ENCODE measurements at places on chromosomes 12 and 14.

DNA sequence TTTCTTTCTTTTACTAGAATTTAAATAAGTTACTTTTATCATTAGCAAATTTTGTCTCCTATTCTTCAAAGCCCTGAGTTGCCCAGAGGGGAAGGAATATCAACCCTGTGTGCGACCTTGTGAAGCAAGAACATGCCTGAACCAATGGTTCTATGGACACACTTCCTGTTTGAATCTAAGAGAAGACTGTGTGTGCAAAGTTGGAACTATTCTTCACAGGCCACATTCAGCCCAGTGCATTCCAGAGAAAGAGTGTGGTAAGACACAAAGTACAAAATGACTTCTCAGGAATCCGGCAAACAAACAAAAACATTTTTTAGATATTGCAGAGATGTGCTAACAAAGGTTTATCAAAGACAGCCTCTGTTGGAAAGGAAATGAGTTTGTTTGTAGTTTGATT lies 90.8 kb upstream of the PTPRQ start:
- no peak for DNase-seq

DNA sequence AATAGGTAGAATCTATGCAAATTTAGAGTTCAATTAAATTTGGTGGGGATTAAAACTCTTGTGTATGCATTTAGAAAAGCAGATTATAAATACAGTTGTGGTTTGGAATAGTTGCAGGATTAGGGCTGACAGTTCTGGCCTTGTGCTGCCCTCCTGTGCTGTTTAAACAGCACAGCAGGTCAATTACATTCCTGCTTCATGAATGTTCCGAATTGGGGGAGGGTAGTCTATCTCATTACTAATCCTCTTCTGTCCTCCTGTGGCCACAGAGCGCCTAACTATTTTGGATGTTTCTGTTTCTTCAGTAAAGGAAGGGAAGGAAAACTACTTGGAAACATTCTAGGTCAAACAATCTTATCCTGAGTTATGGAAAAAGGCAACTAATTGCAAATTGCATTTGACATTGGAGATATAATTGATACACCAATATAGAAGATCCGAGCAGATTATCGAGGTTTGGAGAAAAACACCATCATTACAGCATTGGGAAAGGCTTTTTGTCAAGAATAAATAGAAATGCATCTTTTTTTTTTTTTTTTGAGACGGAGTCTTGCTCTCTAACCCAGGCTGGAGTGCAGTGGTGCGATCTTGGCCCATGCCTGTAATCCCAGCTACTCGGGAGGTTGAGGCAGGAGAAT lies 8.7 kb upstream of the GPR19 start:
- no peak for DNase-seq

GRCh38 chr12:67543021-67543770 lies 105.3 kb upstream of the DYRK2 start:
- no peak for DNase-seq

DNA sequence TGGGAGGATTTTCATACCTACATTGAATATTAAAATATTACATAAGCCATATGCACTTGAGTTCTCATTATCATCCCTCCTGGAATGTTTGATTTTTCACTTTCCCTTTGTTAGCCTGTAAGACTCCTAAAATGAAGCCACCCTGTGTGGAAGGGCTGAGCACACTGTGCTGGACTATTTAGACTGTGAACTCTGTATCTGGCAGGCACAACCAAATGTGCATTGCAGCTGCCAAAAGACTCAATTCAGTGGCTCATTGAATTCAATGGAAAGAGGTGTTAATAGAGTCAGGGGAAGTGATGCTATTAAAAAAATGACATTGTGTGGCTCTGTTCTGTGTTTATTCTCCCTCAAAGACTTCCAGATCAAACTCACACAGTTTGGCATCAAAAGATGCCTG lies 111.1 kb downstream of the SMOC1 start:
- DNase-seq: no peak

DNA sequence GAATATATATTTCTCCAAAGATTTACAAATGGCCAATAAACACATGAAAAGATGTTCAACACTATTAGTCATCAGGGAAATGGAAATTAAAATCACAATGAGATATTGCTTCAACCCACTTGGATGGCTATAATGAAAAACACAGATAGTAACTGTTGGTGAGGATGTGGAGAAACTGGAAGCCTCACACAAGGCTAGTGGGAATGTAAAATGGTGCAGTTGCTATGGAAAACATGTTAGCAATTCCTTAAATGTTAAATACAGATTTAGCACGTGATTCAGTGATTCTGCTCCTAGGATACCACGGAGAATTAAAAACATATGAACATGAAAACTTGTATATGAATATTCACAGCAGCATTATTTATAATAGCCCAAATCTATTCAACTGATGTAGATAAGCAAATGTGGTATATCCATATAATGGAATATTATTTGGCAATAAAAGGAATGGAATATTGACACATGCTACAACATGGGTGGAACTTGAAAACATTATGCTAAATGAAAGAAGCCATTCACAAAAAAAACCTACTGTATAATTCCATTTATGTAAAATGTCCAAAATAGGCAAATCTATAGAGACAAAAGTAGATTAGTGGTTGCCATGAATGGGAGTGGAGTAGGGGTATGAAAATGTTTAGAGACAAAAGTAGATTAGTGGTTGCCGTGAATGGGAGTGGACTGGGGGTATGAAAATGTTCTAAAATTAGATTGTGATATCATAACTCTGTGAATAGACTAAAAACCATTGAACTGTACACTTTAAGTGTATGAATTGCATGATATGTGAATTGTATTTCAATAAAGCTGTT lies 227.1 kb upstream of the DDHD1 start:
- no peak for DNase-seq

GRCh38 chr12:105409801-105410471 lies 79.4 kb downstream of the C12orf75 start:
- DNase-seq: no peak

DNA sequence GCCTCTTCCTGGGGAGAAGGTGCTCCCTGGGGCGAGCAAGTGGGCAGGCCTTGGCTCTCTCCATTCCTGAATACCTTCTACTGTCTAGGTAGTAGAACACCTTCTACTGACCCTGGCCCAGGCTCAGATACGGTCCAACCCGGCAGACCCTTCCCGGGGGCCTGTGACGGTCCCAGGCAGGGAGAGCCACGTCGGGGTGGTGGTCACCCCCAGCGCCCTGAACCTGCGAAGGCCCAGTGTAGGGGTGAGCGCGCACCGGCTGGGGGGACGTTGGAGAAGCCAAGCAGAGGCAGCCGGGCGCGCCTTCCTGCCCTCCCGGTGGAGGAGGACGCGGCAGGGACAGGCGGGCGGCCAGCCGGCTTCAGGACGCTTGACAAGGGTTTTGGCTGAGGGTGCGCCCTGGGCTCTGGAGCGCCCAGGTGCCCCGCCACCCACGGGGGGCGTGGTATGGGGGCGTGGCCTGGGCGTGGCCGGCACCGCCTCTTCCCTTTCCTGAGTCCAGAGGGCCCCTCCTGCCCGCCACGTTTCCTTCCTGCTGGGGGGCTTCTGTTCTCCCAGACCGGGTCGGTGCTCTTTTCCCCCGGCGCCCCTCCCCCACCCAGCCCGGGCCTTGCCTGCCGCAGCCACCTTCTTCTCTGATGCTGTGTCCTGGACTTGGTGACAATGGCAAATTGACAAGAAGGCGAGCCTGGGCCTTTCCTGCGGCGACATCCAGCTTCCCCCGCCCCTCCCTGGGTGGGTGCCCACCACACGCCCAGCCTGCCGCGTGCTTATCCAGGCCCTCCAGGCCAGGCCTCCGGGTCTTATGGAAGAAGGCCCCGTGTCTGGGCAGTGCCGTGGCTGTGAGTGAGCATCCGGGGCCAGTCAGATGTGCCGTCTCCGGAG lies 24.5 kb upstream of the PPP1R13B start:
- DNase-seq: peak; percentile 69

- DNase-seq: no peak
Observed at GRCh38 chr12:90226211-90226610, 517.6 kb upstream of the ATP2B1 start.

DNA sequence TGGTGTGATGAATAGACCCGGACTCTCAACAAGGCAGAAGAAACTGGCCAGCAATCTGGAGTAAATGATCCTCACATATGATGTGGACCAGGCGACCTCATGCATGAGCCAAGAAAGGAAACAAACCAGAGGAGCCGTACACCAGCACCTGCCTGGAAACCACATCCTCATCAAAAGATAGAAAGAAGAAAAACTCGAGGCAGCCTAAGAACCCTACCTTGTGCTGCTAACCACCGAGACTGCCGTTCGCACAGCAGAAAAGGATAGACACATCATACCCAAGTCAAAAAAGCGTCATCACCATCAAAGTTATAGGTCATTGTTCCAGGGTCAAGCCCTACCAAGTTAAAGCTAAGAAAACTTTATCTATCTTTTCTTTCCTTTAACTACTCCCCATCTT lies 66.7 kb downstream of the RESF1 start:
- DNase-seq: no peak

GRCh38 chr12:128657378-128657777 lies 166.4 kb downstream of the SLC15A4 start:
- no peak for DNase-seq

DNA sequence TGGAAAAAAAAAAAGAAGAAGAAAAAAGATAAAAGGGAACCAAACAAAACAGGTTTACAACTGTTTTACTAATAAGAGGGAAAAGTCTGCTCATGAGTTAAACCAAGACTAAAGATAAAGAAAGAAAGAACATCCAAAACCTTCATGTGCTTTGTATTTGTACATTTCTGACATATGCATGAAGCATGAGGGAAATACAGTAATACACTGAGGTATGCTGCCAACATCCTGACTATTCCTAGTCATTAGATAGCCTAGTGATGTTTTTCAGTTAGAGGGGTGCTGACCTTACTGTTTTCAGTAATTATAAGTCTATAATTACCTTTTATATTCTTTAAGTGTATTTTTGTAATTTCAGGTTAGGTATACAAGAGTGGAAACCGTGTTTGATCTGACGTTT lies 793.3 kb downstream of the DIO2 start:
- no peak for DNase-seq

GRCh38 chr12:26699237-26699636 lies 133.8 kb downstream of the ITPR2 start:
- no peak for DNase-seq

DNA sequence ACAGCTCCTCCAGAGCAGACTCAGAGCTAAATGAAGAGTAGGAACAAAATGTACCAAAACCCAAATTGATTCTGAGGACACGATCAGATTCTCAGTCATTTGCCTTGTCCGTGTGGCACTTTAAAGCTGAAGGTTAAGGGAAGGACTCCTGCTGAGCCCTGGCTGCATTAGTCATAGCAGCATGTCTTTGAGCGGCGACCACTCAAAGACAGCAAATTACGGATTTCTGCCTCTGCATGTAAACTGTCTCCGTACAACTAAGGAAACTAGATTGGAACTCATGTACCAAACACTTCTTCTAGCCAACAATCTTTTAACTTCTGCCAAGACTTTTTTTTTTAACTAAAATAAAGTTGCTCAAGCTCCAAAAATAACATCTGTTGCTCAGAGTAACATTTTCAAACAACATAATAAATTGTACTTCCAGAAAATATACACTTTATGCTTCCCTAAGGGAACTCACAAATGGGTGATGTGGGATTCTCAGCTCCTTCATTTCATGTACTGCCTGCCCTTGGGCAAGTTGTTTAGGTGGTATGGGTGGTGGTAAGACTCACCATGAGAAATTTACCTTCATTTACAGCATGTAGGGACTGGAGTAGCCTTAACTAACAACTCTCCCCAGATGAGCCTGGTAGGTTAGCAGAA lies 56.1 kb downstream of the RERG start:
- DNase-seq: no peak

DNA sequence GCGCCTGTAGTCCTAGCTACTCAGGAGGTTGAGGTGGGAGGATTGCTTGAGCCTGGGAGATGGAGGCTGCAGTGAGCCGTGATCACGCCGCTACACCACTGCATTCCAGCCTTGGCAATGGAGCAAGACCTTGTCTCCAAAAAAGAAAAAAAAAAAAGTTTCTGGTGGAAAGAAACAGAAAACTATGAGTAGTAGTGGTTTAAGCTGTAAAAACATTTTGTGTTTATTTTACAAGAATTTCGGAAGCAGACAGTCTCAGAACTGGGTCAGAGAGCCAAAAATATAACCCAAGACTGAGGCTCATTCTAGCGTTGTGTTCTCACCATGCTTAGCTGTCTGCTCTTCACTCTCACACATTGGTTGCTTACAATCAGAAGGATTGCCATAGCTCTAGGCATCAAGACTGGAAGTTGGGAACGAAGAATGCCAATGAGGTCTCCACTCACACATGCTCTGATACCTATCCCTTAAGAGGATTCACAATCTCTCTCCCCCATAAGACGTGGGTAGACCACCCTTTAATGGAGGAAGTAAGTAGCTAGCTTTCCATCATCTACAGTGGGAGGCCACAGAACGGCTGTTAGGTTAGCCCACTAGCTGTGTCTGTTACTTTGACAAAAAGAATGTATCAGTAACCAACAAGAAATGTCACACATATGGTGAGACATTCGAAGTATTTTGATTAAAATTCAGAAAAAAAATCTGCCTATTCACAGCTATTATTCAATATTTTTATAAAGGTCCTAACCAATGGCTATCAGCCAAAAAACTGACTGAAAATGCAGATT lies 117.6 kb upstream of the RASSF8 start:
- no peak for DNase-seq

DNA sequence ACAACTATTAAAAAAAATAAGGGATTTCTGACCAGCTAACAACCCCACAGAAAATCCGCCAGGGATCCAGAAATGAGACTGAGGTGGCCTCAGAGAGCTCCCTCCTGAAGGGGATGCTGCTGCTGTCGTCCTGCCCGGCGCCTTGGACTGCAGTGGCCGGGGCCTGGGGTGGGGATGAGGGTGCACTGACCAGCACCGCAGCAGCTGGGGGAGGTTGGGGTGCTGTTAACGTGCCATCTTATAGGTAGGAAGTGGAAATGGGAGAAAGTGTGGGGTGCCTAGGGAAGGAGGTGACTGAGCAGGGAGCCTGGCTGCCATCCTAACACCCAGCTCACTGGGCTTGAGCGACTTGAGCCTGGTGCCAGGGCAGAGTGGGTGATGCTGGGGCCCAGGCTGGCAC lies 32.0 kb downstream of the DDX11 start:
- no peak for DNase-seq

DNA sequence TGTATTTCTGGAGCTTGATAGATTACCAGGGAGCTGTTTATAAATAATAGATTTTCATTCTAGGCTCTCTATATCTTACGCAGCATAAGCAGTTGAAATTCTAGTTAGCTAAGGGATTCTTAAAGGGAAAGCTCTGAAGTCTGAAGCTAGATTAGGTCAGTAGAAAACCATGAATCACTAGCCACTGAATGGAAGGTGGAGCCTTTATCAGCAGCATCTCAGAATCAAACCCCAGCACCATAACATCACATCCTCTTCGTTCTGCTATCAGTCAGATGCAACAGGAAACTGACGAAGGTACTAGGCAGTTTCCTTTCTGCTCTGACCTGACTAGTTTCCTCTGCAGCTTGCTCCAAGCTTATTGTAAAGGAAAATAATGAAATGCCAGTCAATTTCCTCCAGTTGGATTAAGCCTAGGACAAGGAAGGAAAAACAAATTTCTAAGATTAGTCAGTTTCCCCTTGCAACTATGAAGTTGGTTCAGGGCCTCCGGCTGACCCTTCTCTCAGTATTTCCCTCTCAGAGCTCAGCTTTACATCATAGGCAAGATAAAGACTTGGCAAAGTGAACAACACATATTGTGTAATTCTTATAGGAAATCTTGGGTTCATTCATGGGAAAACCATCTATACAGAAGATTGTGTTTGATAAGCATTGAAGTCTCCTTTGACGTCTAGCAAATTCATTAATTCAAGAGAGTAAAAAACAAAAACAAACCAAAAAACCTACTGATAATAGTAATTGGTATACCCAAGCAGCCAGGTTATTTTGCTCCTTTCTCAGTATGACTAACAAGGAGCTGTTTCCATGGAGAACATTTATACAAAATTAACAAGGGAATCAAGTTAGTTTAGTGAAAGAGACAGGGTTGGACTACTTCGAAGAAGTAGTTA lies 43.4 kb upstream of the CFAP54 start:
- no peak for DNase-seq
